ENCODE measurements at places on chromosomes 16 and 17.

- DNase-seq: no peak
Observed at GRCh38 chr17:40791111-40791510, 8.6 kb downstream of the KRT28 start.

- no peak for DNase-seq
Observed at GRCh38 chr17:80119271-80119791, 17.9 kb downstream of the GAA start.

- DNase-seq: no peak
Observed at GRCh38 chr16:28902909-28903308, 22.1 kb downstream of the RABEP2 start.

GRCh38 chr17:79942591-79943346 lies 92.9 kb downstream of the TBC1D16 start:
- no peak for DNase-seq

DNA sequence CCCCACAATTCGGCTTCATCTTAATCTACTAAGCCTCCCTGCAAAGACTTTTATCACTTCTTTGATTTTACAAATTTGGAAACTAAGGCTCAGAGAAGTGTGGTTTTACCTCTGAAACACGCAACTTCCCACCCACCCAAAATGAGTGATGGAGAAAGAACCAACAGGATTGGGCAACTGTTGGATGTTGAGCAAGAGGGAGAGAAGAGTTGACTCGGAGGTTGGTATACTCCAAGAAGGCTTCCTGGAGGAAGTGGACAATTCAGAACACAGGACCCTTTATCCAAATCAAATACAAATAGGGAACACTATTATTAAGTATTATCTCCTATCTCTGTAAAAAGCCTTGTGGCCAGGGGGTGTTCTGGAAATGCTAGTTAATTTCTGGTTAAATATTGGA lies 323.0 kb downstream of the C16orf95 start:
- no peak for DNase-seq

Data from RWPE1 (cell line).